ENCODE measurements at places on chromosomes 6 and 20.

- peak; percentile 41 for DNase-seq
These were observed 46.8 kb downstream of the PYGB start for GRCh38 chr20:25294459-25295385.

DNA sequence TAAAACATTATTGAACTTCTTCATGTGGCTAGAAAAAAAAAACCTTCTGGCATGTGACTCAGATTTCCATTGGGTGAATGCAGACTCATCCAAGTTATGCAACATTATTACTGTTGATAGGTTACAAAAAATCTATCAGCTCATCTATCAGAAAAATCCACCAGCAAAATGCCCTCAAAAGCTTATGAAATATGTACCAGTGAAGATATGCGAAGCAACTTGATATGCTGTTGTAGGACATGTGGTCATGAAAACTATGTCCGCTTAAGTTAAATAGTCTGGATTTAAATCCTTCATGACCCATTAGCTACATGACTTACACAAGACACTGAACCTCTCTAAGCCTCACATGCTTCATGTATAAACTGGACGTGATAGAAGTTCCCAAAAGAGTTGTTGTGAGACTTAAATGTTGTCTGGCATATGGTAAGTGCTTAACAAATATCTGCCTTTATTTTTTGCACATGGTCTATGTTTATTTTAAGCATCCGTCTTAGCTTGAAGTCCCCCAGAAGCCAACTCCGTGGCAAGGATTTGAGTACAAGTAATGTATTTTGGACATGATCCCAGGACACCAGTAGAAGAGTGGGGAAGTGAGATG, 12.5 kb upstream of the BFSP1 start:
- DNase-seq, result peak; percentile 68

- DNase-seq, result no peak
These were observed 289.6 kb downstream of the TBC1D7 start for GRCh38 chr6:13038741-13039190.

- no peak for DNase-seq
These were observed 83.5 kb downstream of the CD164 start for GRCh38 chr6:109298605-109299264.

GRCh38 chr6:131789219-131789618, 18.6 kb upstream of the ENPP1 start:
- no peak for DNase-seq

DNA sequence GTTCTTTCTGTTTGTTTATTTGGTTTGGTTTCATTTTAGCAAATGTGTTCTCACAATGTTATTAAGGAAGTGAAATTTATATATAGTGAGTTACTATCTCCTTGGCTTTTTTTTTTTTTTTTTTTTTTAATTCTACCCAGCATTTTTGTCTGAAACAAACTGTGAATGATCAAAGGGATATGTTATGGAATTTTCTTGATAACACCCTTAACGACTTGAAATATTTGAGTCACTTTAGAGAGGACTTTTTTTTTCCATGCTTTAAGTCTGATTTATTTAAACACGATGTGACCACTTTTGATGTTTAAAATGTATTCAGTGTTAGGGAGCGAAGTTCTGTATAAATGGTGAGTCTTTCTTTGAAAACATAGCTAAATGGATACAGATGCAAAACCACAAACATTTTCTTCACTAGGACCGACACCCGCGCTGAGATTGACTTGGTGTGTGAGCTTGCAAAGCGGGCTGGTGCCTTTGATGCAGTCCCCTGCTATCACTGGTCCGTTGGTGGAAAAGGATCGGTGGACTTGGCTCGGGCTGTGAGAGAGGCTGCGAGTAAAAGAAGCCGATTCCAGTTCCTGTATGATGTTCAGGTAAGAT, 149.7 kb downstream of the MTHFD1L start:
- DNase-seq, result no peak

GRCh38 chr6:111713236-111713635, 107.6 kb upstream of the TRAF3IP2 start:
- no peak for DNase-seq

DNA sequence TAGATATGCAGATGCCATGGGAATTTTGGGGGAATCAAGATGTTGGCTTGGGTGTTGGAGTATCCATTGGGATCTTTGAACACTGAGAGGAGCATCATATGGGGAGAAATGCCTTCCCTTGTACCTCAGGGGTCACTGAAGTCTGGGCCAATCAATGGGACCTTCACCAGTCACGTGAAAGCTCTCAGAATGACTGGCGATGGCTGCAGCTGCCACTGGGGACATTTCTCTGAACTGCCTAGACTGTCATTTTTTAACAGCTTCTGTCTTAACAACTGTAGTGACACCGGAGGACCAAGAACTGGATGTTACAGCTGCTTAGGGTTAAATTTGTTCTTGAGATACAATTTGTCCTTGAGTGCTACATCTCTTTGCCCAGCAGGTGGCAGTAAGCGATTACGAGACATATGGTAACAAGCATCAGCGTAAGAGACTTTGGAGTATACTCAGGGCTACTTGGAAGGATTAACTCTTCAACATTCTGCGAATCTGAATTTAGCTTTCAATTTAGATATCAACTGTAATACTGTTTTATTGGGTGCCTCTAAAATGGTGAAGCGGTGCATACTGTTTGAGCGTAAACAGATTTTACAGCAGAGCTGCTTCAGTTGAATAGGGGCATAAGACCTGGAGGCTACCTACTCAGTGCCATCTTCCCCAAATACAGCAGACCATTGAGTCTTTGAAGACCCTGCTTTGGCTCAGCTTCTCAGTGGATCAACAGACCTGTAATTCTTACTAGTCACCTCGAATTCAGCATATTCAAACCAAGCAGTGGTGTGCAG, 36.0 kb downstream of the CCN2 start:
- DNase-seq, result peak; percentile 76

DNA sequence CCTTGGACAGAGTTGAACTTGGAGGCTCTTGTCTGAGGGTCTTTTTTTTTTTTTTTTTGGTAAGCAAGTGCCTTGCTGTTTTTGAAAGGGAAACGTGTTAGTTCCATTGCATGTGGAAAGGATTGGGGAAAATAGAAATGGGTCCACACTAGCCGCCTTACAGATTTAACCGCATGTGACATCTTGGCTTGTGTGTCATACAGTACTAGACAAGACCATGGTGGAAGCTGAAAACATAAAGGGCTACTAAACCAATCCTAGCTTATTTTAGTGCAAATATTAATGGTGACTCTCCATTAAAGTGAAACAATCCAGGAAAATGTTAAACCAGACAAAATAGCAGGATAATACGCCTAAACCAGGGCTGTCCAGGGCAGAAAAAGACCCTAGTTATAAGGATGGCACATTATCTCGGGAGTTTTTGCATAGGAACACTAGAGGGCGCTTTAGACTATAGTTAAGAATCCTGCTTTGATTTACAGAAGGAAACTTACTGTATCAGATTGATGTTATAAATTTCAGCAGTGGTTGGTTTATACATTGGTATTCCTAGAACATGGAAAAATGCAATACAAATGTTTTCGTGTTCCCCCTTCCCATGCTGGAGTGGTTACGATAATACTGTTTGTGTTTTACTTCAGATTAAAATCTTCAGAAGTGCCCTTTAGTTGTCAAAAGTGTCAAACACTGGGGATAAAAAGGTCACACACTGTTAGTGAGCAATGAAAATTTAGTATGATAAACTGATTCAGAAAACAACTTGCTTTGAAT, 59.8 kb upstream of the DEK start:
- DNase-seq, result peak; percentile 64

DNA sequence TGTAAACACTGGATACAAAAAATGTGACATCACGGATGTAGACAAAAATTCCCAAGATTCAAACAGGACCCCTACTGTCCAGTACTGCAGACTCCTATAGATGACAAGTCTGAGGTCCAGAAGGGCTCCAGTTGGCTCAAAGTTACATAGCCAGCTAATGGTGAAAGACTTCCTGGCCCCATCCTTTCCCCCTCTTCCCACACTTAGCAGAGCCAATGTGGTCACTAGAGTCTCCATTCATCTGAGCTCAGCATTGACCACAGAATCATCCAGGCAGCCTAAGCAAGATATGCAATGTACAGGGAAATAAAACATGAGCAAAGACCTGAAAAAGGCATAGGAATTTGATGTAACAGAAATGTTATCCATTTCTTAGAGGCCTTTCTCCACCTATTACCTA, 180.5 kb downstream of the ADAT2 start:
- peak; percentile 54 for DNase-seq

GRCh38 chr20:40843251-40843650, 154.2 kb upstream of the MAFB start:
- no peak for DNase-seq

GRCh38 chr20:15379681-15380296, 1042.4 kb upstream of the FLRT3 start:
- no peak for DNase-seq

- peak; percentile 21 for DNase-seq
These were observed 64.2 kb downstream of the GCNT2 start for GRCh38 chr6:10585209-10585845.

DNA sequence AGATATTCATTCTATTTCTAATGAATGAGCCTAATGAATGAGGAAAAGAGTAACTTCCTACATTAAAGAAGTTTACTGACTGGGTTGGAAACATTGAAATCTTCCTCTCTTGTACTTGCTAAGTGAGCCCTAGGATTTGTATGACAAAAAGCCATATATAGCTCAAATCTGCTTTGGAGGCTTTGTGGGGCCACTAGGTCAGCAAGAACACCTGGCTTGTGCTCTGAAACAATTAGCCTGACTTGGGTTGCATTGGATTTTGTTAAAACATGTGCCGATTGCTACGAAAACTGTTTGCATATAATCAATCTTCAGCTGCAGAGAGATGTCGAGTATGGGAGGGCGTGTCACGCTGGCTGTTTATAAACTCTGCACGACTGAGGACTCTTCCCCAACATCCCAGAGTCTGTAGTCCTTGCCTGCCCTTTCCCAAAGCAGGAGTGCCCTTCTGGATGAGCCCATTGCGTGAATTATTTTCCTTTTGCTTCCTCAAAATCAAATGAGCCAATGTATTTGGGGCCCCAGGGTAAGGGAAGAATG, 684.8 kb downstream of the DHX35 start:
- no peak for DNase-seq
